ENCODE measurements at places on chromosomes 2 and 18. TPM values are rescaled to one million over a fixed set of nuclear protein-coding genes. Genes with fewer than 3 reads are reported as not detected.

DNA sequence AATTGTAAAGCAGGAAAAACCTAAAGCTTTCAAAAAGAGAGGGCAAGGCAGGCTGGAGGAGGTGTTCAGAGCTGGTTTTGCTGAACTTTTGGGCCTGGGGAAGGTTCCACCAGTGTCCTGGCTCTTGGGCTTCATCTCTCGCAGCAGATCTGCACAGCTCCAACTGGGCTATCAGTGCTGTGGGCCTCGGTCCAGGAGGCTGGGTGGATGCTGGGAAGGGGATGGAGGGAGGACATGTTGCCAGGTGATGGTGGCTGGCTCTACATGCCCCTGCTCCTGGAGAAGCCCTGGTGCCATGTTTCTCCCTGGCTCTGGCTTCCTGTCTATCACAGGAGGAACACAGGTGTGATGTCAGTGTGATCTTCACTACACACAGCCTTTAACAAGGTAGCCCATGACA is 187.1 kb downstream of the SH3RF3 start:
- no peak for DNase-seq

DNA sequence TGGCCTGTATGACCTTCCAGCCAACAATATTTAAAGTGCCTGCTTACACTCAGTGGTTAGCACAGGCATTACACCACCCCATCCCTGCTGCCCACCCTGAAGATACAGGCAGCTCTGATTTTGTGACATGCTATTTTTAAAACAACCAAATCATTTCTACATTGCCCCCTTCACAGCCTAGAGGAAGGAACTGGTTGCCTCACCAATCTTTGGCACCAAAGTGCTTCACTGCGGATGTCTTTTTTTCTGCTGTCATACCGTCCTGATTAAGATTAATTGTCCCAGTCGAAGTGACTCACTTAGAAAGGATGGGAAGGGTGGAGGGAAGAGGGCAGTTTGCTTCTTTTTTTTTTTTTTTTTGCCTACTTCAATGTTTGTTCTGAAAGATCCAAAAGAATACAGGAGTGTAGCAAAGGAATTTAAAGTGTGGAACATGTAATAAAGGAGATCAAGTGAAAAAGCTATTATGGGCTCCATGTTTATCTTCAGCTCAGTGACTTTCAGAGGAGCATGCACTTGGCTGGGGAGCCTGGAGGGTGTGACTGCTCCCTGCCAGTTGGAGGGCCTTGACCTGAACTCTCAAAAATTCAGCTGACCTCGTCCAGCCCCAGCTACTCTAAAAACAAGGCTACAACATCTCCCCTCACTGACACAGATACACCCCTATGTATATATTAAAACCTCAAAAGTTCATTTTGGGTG is 501.1 kb upstream of the TNP1 start:
- DNase-seq = no peak

DNA sequence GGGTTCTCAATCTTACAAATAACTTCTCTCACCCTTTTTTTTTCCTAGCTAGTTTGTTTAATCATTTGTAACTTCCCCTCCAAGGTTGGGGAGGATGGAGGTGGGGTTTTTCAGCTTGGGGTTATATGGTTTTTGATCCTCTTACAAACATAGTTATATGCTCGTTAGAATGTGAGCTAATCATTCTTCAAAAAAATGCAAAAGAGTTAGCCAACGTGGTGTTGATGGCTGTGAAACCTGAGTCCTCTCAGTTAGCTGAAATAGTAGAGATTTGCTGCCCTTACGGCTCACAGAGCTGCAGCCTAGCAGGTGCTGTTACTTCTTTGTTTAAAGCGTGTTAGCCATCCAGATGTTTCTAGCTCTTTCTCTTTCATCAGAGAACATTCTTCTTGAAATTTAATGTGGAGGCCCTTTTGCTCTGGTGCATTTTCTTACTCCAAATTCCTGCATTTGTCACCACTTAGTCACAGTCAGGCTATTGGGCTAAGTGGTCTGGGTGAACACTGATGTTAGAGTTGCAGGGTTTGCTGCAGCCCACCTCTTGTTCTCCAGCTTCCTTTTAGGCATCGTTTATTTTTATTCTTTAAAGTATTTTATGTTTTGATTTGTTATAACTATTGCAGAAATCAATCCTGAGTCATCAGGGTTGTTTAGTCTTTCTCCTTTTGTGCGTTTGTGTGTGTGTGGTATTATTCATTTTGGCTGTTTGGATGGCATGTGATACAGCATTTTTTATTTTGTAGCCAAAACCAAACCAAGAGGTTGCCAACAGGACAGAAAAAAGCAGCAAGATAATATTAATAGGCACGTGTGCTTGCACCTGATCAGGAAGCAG is 41.1 kb downstream of the LIMS1 start:
- DNase-seq = no peak

- no peak for DNase-seq
Observed at GRCh38 chr18:55386545-55386944, 201.4 kb downstream of the TCF4 start.

GRCh38 chr2:230684270-230685168 is 28.1 kb upstream of the CAB39 start:
- no peak for DNase-seq

GRCh38 chr2:48715042-48715899 is 40.3 kb downstream of the LHCGR start:
- DNase-seq = no peak

- no peak for DNase-seq
Observed at GRCh38 chr18:66838340-66838987, 234.6 kb upstream of the CDH19 start.

DNA sequence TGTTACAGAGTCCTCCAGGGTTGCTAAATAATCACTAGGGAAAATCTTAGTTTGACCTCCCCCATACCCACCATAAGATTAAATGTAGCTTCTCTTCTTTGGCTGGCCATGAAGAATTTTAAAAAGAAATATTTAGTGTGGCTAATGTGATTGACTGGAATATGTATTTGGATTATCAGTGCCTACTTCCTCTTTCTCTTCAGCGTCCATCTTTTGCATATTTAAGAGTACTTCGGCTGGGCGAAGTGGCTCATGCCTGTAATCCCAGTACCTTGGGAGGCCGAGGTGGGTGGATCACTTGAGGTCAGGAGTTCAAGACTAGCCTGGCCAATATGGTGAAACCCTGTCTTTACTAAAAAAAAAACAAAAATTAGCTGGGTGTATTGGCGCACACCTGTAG is 28.8 kb downstream of the ADAM23 start:
- DNase-seq = no peak

DNA sequence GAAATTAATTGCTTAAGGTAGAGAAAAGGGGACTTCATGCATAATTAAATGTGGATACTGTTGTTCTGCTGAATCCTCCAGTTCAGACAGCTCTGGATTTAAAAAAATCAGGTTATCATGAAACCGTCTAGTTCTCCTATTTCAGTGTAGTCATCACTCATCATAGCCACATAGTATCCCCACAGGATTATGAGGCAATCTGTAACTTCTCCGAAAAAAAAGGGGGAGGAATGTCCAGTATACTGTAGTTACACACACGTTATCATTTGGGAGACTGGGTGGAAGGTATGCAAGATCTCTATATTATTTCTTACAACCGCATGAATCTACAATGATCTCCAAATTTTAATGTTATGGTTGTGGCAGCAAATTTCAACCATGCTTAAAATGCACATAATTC is 114.0 kb downstream of the HIBCH start:
- no peak for DNase-seq

DNA sequence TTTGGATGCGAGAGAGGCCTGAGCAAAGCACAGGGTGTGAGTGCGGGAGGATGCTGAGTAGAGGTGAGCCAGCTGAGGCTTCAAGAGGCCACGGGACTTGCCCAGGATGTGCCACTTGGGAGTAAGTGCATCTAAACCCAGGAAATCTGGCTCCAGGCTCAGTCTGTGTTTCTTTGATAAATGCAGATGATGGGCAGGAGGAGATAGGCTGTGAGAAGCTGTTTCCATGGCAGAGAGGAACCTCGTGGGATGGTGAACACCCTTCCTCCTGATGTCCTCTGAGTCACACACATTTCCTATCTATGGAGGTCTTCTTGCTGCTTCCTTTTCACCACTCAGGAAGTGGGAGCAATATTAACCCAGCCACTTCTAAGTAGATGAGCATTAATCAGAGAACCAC is 38.4 kb upstream of the CELF4 start:
- no peak for DNase-seq

GRCh38 chr2:78707776-78708386 is 317.6 kb upstream of the REG3G start:
- DNase-seq = no peak

- no peak for DNase-seq
Observed at GRCh38 chr2:20382965-20383810, 32.5 kb upstream of the PUM2 start.

DNA sequence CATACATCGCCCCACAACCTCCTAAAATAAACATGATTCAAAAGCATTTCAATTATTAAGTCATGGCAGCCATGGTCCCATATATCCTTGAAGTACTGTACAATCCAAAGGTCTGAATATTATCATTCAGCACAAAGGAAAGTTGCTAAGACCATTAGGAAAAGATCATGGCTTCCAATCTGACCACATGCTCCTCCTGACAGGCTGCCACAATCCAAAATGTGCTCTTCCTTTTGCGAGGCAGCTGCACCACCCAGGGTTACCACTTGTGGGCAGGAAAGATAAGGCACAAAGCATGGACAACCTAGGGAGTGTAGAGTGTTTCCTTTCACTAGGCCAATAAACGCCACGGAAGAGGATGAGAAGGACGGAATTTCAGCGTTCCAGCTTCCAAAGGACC is 5.4 kb downstream of the BOLA3 start:
- no peak for DNase-seq

GRCh38 chr2:99808361-99809200 is 318.8 kb upstream of the REV1 start:
- DNase-seq = no peak

DNA sequence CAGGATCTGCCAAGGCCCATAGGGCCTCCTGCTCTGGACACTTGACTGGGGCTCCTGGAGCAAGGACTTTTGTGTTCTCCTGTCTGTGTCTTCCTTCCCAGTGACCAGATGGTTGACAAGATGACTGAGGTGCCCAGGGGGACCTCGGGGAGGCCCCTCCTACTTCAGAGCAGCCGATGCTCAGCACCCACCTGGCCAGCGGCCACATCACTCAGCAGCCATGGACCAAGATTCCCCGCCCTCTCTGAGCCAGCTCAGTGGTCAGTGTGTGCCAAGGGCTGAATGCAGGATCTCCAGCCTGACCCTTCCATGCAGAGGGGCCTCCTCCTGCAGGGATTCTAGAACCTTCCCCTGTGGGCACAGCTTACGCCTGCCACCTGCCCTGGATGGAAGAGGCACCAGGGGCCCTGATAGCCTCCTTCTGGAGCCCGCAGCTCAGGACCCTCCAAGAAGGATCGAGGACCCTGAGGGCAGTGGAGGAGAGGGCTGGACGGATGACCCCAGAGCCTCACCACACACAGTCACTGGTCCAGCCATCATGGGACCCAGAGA is 87.4 kb upstream of the GPC1 start:
- no peak for DNase-seq

DNA sequence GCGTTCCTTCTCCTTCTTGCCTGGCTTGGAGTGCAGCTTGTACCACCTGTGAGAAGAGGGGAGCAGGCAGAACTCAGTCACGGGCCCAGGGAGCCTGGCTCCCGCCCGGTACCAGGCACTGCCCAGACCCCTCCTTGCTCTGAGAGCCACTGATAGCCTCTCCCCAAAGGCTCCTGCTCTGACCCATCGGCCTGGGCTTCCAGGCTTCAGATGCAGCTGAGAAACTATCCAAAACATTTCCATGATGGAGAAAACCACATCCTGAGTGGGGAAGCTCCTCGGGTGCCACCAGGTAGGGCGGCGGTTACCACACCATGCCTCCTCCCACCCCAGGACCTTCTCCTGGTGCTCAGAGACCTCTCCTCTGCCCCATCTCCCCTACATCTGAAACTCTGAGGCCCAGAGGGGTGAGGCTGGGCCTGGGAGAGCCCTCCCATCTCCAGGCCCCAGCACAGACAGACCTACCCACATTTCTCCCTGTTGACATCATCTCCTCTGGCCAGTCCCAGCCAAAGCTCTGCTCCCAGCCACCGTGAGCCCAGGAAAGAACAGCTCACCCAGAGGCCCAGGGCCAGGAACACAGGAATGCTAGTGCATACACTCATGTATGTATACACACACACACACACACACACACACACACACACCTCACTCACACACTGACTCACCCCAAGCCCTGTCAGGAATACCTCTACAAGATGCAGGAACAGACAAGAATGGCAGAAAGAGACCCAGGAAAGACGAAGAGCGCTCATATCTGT is 17.9 kb upstream of the SFXN5 start:
- DNase-seq = no peak

GRCh38 chr18:12516049-12516630 is 108.4 kb downstream of the PRELID3A start:
- DNase-seq = no peak

GRCh38 chr18:35500113-35500512 is 2.4 kb upstream of the INO80C start:
- DNase-seq = no peak

GRCh38 chr18:6537475-6537874 is 122.8 kb upstream of the L3MBTL4 start:
- DNase-seq = no peak

- DNase-seq = no peak
Observed at GRCh38 chr2:209512971-209513370, 89.1 kb downstream of the MAP2 start.

DNA sequence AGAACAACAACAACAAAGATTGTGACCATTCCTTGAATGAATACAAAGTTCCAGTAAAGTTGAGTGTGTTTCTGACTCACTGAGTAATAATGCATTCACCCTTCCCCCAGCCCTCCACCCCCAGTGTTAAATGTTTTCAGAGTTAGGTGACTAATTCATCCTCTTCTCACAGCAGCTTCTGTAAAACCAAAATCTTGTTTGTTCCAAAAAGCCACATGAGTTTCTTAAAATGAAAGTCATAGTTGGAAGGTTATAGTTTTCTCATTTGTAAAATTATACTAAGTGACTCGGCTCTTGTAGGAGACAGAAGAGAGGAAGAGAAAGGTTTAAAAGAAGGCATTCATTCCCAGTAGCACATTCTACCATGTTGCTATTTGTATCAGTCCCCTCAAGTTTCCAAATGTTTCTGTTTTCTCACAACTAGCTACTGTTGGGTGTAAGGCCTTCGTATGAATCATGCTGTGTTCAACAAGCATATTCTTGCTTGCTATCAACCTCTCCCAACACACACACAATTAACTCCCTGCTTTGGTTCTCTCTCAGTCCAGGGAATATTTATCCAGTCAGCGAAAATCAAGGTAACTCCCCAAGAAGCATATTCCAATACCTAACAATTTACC is 75.3 kb downstream of the MBD2 start:
- DNase-seq = no peak

GRCh38 chr2:195741191-195741590 is 84.2 kb downstream of the SLC39A10 start:
- DNase-seq = no peak

Gene ALPP
- total RNA-seq = 0.27 TPM

Gene FN1
- total RNA-seq = 902 TPM

Gene DCDC2C
- total RNA-seq = not detected

Gene FLACC1
- 0.48 TPM for total RNA-seq

Gene TUBB8B
- not detected for total RNA-seq

Gene LOXL3
- total RNA-seq = 3.4 TPM

Gene KCNE4
- 2.5 TPM for total RNA-seq

Gene MPPE1
- 35.8 TPM for total RNA-seq

Gene RGPD4
- total RNA-seq = not detected

Gene NT5DC4
- not detected for total RNA-seq

Gene RELCH
- 30.6 TPM for total RNA-seq

Gene ALK
- total RNA-seq = 7.7 TPM

Gene G6PC2
- 2.8 TPM for total RNA-seq
